Neural crest cell (in vitro differentiated cells): ENCODE measurements at places on chromosomes 4 and X. TPM values are rescaled to one million over a fixed set of nuclear protein-coding genes. Genes with fewer than 3 reads are reported as not detected.

Gene CYSLTR1
- total RNA-seq: not detected in 2 replicates

Gene GLRB
- total RNA-seq: 8.2 and 8.4 TPM in 2 replicates

Gene SOX3
- total RNA-seq: 201 and 205 TPM in 2 replicates

Gene PPBP
- not detected in 2 replicates for total RNA-seq

Gene BMX
- total RNA-seq: not detected in 2 replicates

Gene ANK2
- total RNA-seq: 55.6 and 58.3 TPM in 2 replicates

Gene GRIA2
- total RNA-seq: 2.7 and 2.9 TPM in 2 replicates
